H54 (cell line): ENCODE measurements at places on chromosomes 16 and 17.

GRCh38 chr17:57236686-57237299 lies 19.5 kb upstream of the MSI2 start:
- DNase-seq, result no peak

GRCh38 chr17:70295329-70295728 lies 126.0 kb downstream of the KCNJ2 start:
- DNase-seq, result no peak

DNA sequence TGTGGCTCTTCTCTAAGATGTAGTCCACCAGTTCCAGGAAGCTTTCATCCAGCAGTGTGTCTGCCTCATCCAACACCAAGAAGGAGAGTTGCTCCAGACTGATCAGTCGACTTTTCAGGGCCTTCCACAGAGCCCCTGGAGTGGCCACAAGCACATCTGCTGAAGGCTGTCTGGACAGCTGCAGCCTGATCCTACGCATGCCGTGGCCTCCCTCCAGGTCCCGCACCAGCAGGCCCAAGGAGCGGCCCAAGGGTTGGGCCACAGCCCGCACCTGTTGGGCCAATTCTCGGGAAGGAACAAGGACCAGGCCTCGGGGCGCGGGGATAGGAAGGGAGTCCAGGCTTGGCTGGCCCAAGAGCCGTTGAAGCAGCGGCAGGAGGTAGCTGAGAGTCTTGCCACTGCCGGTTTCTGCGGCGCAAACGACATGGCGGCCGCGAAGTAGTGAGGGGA lies 729 bp downstream of the DDX28 start:
- no peak for DNase-seq

GRCh38 chr16:4176906-4177417 lies 60.7 kb upstream of the ADCY9 start:
- peak; percentile 83 for DNase-seq

DNA sequence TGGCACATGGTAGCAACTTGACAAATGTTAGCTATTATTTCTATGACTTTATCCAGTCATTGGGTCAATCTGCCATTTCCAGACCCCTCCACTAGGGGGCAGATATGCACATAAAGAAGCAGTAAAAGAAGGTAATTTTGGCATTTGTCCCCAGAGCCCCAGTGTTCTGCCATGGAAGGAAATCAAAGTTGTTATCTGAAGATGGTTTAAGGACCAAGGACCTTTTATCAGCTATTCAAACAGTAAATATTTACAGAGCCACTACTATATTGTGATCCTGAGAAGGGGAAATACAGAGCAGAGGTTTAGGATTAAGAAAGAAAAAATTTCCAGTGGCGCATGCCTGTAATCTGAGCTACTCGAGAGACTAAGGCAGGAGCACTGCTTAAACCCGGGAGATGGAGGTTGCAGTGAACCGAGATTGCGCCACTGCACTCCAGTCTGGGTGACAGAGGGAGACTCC lies 20.0 kb downstream of the TRAF4 start:
- DNase-seq, result peak; percentile 57

DNA sequence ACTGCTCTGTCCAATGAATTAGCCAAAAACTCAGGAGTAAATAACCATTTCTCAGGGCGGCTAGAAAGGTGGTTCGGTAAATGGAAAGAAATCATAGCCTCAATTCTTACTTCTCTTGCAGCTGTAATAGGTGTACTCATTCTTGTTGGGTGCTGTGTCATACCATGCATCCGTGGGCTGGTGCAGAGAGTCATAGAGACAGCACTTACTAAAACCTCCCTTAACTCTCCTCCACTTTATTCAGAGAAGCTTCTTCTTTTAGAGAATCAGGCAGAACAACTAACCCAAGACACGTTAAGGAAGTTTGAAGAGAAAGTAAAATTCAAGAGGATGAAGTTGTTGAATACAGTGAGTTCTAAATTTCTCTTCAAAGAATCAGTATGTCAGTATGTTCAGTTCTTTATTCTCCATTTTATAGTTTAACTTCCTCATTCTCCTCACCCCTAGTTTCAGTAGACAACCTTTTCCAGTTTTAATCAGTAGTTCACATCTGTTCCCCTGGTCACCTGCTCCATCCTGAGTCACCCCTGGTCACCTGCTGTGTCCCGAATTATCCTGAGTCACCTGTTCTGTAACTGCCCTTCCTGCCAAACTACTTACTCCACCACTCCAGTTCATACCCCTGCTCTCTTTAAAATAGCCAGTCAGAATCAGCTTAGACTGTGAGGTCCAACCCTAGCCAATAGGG lies 85.9 kb downstream of the EMP2 start:
- no peak for DNase-seq

DNA sequence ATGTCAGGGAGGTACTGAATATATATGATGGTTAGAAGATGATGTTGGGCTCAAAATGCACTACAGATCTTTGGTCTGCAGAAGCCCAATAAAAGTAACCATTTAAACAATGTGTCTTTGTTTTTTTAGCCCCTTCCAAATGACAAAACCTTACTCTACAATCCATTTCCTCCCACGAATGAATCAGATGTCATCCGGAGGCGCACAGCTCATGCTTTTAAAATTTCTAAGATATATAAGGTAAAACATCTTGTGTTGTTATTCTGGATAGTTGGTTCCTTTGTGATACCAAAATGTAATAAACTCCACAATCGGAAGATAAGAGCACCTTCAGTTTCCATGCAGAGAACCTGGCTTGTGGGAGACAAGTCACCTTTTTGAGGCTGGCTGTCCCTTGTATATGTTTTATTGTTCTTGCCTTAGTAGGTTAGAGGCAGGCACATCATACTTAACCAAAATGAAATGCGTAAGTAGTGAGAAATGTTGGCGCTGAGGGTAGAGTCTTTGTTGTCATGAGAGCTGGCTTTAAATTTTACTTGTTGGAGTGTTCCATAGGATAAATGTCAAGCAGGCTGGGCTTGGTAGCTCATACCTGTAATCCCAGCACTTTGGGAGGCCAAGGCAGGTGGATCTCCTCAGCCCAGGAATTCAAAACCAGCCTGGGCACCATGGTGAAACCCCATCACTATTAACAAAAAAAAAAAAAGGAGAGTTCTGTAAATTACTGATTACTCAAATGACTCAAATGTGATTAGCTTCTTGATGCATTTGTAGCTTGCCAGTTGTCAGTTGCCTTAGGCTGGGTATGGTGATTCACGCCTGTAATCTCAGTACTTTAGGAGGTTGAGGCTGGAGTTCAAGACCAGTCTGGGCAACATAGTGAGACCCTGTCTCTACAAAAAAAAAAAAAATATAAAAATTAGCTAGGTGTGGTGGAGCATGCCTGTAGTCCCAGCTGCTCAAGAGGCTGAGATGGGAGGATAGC lies 19.7 kb upstream of the SNTB2 start:
- DNase-seq, result no peak

GRCh38 chr17:1592751-1593629 lies 30.4 kb upstream of the PITPNA start:
- no peak for DNase-seq

DNA sequence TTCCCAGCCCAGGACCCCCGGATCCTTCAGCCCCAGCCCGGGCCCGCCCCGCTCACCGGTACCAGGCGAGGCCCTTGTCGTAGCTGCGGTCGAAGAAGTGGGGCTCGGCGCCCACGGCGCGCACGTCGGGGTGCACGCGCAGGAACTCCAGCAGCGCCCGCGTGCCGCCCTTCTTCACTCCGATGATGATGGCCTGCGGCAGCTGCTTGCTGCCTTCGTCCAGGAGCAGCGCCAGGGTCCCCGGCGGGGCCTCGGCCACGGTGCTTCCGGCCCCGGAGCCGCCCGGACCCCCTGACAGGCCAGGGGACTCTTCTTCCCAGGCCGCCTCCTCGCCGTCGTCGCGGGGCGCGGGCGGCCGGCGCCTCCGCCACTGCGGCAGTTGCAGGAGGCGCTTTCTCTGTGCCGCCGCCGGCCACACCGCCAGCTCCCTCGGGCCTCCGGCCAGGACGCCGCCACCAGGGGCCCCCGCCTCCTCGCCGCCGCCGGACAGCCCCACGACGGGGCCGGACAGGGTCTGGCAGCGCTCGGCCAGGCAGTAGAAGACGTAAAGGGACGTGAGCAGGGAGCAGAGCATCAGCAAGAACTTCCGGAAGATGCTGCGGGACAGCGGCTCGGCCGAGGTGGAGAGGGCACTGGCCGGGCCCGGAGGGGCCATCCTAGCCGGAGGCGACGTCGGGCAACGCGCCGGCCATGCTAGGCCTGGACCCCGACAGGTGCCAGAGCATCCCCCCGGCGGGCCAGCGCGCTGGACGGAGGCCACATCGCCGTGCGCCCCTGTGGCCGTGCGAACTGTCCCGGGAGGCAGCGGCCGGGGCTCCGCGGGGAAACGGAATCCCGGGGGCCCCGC lies 1.0 kb downstream of the HS3ST3A1 start:
- DNase-seq, result no peak

GRCh38 chr16:65663774-65664173 lies 541.9 kb upstream of the CDH11 start:
- DNase-seq, result no peak

DNA sequence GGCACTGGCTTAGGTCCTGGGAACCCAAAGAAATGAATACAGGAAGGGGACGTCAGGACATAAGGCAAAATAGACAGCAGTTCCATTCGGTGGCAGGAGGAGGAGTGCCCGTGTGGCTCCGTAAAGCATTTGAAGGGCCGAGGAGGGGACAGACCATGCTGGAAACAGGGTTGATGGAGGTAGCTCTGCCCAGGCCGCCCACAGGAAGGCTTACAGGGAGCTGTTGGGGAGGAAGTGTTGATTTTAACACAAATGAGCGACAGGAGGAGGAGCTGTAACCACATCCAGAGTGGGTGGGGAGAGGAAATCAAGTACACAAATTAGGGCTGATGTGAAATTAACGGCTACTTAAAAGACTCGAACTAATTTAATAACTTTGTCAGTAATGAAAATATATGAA lies 54.6 kb downstream of the RBFOX3 start:
- DNase-seq, result no peak

DNA sequence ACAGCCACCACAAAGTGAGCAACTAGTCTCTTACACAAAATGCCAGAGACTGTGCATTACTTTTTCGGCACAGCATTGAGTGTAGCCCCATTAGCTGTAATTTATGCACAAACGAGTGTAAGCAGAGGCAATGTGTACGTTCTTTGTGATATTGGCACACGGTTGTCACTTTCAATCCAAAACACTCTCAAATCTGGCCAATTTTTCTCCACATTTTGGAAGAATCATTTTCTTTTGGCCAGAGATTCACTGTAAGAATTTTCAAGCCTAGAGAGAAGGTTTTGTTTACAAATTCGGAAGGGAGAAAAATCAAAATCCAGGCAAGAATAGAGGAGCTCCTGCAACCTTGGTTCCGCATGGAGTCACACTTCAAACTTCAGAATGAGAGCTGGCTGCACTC lies 15.4 kb upstream of the KIF2B start:
- DNase-seq, result no peak
